WERI-Rb-1 (cell line): ENCODE measurements at places on chromosomes 6 and 20.

GRCh38 chr6:89826029-89826528 lies 3.6 kb upstream of the CASP8AP2 start:
- no peak for DNase-seq

DNA sequence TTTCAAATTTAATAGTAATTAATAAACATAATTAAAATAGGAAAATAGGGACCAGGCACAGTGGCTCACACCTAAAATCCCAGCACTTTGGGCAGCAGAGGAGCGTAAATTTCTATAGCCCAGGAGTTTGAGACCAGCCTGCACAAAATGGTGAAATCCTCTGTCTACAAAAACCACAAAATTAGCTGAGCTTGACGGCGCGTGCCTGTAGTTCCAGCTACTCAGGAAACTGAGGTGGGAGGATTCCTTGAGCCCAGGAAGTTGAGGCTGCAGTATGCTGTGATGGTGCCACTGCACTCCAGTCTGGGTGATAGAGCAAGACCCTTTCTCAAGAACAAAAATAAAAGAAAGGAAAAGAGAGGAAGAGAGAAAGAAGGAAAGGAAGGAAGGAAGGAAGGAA lies 1387.0 kb upstream of the ADGRB3 start:
- no peak for DNase-seq

DNA sequence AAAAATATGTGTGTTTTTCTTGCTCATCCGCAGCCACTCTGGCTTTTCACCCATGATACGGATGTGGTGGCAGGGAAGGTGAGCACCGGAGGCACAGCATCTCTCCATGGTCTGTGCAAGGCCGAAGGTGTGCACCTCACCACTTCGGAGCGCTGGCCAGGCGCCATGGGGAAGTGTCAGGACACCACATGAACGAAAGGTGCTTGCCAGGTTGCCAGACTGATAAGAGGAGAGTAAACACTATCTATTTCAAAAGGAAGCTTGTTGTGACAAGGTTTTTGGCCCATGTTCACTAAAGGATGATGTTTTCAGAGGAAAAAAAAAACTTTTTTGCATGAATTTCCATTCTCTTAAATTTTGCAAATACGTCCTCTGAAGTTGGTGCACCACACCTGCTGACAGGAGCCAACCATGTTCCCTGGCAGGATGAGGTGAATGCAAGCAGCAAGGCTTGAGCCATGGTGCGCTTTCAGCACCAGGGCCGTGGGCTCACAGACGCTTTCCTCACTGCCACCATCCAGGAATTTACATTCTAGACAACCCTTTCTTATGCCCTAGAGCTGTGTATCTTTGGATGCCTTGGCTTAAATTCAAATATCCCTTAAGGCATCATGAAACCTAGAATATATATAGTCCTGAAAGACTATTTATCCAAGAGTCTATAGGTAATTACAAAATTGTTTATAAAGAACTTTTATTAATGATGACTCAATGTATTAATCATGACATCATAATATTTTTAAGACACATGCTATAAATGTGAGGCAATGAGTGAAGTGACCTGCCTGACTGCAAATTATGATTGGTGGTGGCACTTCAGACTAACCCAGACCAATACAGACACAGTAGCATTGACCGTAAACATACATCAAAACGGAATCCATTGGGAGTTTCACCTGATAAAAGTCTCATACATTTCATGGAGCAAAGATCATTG lies 234.5 kb downstream of the TFAP2A start:
- no peak for DNase-seq

GRCh38 chr6:157962601-157963302 lies 18.9 kb upstream of the SYNJ2 start:
- no peak for DNase-seq

DNA sequence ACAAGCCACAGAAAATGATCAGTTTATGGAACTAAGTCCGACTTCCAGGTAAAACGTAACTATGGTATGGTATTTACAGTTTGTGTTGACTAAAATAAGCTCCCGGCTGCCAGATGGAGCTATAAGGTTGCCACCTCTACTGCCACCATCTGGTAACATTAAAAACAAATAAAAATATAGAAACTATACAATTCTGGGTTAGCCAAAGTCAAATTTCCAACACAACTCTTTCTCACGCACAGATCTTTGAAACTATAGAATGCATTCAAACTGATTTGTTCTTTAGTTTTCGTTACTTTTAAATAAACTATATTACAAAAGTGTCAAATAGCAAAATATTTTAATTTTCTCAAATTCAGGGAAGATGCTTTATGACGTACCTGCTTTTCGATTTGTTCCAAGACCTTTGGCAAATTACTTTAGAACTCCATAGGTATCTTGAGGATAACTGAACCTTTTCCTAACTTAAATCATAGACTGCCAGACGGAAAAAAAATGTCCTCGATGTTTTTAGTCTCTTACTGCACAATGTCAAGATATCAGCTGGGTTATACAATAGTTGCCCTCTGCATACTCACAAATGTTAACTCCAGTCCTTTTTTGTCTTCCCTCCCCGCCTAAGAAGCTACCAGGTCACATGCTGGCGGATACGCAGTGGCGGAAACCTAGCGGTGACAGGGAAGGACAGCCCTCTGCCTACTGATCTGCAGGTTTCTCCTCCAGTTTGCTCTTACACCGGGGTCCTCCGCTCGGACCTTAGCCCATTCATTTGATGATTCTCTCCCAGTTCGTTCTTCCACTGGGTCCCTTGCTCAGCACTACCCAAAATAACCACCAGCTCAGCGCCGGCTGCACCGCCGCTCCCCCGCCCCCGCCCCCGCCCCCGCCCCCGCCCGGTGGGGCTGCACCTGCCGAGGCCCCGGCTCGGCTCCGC lies 888 bp downstream of the SLC17A5 start:
- peak; percentile 60 for DNase-seq

DNA sequence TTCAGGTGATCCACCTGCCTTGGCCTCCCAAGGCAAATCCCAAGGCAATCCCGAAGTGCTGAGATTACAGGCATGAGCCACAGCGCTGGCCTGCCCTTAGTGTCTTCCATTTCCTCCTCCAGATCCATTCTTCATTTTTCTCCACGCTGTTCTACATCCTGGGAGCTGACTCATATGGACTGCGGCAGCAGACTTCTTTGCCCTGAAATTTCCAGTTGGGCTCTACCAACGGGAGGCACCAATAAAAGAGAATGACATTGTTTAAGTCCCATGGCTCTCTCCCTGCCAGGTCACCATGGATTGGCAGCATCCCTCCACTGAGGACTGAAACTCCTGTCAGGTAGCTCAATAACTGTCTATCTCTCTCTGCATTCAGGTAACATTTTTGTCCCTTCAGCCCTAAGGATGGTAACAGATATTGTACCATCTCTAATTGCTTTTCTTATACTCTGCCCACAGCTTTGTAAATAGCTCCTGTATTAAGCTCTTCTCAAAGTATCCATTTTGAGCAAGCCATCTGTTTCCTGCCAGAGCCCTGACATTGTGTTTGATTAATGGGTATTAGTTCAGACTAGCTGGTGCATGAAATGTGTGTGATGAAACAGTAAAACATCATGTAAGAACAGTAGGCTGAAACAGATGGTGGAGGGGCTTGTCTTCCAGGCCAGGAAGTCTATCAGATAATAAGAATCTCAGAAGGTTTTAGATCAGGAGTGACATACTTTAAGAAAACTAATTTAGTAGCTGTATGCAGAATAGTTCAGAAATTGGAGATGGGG lies 3.6 kb downstream of the TBCC start:
- peak; percentile 91 for DNase-seq

DNA sequence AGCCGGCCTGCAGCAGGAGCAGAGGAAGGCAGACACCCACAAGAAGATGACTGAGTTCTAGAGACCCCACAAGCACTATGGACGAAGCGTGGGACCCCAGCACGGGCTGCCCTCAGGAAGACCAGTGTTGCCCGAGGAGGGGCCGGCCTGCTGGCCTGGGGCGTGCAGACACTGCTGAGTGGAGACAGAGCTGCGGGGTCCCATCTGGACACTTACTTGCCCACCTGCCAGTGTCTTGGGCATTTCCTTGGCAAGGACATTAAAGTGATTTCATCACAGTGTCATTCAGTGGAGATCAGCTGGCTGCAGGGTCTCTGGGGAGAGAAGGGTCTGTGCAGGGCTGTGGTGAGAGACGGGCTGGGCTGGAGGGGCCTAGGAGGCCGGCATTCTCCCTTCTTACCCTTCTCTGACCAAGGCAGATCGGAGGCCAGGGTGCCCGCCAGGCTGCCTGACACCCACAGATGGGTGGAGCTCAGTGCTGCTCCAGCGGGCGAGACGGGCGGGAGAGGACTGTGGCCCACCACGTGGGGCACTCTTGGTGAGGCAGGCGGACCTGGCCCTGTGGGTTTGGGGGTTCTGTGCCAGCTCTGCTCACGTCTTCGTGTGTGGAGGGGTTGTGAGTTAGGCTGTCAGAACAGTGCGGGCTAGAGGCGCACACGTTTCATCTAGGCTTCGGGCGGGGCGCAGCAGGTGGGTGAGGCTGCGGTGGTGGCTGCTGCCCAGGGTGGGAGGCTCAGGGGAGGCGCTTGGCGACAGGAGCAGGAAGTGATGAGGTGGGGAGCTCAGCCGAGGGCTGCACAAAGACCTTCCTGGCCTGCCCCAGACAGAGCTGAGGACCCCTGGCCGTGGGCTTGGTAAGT lies at the start of gene LIME1:
Gene LIME1, plus strand, starts transcription at position 806 of the 860 bp plus-strand sequence. CDS start 886 bp downstream, outside the sequence.
- DNase-seq = no peak

DNA sequence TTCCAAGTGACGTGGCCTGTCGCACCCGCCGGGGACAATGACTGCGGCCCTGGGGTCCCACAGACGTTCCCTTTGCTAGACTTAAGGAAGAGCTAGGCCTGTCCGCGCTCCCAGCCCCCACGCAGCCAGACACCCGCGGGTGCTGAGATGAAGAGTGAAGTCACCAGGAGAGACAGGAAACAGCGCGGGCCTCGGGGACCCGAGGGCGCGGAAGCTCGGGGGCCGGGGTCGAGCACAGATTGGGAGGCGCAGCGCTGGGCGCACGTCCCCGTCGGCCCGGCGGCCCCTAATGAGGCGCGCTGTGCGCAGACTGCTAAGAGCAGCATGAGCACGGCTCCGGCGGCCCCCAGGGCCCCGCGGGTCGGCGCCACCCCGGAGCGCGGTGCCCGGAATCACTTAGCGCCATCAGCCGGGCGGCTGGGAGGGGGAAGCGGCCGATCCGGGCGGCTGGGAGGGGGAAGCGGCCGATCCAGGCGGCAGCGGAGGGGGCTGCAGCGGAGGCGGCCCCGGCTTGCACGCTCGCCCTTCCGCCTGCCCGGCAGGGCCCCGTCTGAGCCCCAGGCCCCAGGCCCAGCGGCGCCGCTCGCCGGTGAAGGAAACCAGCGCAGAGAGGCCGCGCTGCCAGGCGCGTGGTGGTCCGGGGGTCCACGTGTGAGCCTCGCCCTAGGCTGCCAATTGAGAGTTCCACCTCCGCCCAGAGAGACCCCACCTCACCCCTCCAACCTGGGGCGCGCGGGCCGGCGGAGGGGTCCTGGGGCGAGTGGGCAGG lies 8.3 kb upstream of the AVP start:
- no peak for DNase-seq

DNA sequence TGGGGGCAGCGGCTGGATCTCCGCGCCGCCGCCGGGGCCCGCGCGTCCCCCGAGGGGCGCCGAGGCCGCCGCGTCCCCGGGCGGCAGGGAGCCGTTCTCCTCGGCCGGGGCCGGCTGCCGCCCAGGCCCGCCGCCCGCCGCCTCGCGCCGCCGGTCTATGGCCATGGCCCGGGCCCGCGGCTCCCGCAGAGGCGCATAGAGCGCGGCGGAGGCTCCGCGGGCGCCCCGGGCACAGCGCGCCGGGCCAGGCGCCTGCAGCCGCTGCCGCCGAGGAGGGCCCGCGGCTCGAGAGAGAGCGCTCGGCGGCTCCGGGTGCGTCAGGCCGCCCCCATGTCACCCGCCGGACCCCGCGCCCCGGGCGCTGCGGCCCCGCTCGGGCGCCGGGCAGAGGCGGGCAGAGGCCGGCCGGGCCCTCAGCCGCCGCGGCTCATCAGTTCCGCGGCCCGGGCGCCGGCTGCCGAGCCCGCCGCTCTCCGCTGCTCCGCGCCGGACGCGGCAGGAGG lies 404 bp downstream of the SLC22A23 start:
- DNase-seq = no peak
